GM20000 (cell line): ENCODE measurements at places on chromosomes 7 and 10.

DNA sequence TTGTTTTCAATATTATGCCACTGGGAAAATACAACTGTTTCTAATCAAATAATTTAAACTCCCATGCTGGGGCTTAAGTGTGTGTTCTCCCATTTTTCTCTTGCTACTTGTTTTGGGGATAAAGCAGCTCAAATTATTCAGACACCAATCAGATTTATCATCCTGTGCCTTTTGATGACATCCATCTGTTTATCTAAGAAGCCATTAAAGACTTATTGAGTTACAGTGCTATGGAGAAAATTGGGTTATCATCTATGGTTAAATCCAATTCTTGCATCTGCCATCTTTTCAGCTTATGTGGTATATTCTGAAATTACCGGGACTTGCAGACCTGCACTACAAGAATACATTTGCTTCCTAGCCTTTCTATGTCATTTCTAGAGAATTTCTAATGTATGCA lies 401.2 kb downstream of the GFRA1 start:
- no peak for DNase-seq

- no peak for DNase-seq
These were observed 255.0 kb downstream of the RPS24 start for GRCh38 chr10:78288663-78289062.

DNA sequence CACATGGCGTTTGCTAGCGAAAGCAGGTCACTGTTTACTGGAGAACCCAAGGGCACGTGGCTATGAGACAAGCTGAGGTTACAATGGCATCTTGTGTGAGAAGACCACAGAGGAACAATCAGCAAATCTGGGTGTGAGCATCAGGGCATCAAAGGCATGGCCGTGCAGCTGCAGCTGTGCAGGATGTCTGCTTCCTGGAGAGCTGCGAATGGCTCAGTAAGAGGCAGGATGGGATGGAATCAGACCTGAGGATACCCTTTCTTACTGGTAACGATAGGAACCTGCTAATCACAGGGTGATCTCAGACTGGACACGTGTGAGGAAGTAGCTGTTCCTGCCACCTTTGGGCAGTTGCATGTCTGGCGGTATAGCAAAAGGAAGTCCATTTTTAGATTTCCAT lies 119.5 kb downstream of the RNF216 start:
- peak; percentile 51 for DNase-seq

DNA sequence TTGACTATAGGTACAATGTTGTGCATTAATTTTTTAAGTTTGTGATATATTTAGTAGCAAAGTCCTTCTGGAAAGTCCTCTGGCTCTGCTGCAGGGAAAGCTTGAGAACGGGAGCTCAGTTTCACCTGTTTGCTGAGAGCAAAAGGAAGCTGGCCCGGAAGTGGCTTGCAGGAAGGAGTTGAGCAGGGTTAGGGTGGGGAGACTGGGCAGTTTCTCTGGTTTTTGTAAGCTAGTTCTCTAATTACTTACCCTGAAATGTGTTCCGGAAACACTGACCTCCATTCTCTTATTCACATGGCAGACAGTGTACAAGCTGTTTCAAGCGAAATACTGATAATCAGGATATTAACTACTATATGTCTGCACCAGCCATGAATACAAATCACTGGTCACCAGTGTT lies 22.3 kb downstream of the MAP3K8 start:
- DNase-seq: peak; percentile 44

- DNase-seq: peak; percentile 21
These were observed 748 bp downstream of the PHTF2 start for GRCh38 chr7:77799078-77799964.

DNA sequence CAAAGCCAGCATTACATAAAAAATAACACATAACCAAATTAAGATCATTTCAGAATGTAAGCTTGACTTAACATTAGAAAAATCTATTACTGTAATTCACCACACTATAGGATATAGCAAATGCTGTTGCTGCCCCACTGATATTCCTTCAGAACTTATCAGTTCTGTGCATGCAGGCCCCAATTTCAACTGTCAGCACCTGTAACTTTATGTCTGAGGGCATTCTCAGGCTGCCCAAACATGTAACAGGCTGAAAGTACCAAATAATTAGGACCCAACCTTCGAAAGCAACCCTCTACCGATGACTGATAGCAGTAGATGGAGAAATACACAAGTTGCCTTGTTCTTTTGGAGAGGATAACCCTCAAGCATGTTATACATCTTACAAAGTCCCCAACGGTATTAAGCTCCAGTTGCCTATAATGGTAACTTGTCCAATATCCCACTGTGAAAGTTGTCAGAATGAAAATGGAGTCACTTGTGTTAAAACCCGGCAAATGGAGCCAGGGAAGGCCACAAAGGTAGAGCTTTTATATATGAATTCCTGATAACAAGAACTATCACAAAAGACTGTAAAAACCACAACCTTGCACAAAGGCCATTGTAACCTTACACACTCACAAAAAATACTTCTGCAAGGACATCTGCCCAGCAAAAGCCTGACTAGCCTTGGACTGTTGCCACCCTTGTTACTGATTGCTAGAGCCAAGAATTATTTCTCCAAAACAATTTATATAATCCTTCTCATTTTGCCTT lies 66.9 kb upstream of the ZNF746 start:
- no peak for DNase-seq

DNA sequence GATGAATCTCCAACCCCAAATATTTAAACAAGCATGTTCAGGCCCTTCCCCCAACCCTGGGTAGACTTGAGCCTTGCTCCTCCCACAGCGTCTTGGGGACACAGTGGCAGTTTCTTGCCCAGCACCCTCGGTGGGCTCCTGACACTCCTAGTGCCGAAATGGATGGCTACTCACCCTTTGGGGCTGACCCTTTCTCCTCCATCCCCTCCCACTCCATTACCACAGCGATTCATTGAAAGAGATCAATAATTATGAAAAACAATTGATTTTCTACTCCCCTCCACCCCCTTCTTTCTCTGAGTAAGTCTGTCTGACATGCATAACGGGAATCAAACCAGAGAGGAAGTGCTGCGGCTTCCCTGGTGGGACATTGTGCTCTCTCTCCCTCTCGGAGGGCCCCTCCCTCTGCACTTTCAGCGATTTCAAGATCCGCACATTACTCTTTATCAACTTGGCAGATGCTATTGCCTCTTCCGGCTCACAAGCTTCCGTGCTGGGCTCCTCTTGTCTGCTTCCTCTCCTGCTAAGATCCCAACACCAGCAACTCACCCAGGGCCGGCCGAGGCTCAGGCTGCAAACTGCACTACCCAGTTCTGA lies 79.0 kb upstream of the PLXNA4 start:
- DNase-seq: peak; percentile 20

- DNase-seq: no peak
These were observed 479.6 kb downstream of the GATA3 start for GRCh38 chr10:8534096-8534495.

GRCh38 chr7:71627651-71628050 lies 495.7 kb downstream of the GALNT17 start:
- DNase-seq: no peak

GRCh38 chr7:155810770-155811559 lies 1.3 kb downstream of the SHH start:
- DNase-seq: no peak

DNA sequence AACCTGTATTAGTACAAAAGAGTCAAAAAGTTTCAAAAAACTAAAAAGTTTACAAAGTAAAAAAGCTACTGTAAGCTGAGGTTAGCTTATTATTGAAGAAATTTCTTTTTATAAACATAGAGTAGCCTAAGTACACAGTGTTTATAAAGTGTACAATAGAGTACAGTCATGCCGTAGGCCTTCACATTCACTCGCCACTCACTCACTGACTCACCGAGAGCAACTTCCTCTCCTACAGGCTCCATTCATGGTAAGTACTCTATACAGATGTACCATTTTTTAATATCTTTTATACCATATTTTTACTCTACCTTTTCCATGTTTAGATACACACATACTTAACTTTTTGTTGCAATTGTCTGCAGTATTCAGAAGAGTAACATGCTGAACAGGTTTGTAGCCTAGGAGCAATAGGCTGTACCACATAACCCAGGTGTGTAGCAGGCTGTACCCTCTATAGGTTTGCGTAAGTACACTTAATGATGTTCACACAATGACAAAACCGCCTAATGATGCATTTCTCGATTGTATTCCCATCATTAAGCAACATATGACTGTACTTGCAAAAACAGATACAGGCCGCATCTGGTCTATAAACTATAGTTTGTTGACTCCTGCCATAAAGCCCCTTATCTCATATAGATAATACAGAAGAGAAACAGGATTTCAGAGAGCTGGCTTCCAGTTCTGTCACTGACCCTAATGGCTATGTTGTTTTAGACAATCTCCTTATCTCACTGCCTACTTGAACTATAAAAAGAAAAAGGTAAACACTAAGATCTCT lies 438.8 kb downstream of the HTR7 start:
- DNase-seq: no peak

- no peak for DNase-seq
These were observed 918.6 kb upstream of the AUTS2 start for GRCh38 chr7:68679459-68680234.

DNA sequence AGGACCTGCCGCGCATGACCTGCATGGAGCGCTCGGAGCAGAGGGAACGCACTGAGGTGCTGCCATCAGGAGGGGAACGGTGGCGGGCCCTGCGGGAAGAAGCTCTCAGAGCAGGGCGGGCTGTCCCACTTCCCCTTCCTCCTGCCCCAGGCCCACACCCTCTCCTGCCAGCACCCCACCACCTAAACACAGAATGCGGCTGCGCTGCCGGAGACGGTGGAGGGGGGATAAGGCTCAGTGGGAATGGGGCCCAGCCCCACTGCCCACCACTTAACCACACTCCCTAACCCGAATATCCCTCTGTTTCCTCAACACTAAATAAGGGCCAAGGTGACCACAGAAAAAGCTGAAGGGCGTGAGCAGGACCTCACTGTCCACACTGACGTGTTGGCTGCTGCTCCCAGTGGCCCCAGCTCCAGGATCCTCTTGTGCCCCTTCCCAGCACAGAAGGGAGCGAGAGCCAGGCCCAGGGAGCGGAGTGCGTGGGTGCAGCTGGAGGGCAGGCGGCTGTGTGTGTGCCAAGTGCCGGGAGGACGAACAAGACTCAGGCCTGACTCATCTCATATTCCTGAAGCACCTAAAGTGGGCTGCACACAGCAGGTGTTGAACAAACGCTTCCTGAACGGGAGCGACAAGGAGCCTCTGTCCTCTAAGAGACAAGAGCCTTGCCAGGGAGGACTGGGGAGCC lies 116.8 kb downstream of the MAD1L1 start:
- no peak for DNase-seq

DNA sequence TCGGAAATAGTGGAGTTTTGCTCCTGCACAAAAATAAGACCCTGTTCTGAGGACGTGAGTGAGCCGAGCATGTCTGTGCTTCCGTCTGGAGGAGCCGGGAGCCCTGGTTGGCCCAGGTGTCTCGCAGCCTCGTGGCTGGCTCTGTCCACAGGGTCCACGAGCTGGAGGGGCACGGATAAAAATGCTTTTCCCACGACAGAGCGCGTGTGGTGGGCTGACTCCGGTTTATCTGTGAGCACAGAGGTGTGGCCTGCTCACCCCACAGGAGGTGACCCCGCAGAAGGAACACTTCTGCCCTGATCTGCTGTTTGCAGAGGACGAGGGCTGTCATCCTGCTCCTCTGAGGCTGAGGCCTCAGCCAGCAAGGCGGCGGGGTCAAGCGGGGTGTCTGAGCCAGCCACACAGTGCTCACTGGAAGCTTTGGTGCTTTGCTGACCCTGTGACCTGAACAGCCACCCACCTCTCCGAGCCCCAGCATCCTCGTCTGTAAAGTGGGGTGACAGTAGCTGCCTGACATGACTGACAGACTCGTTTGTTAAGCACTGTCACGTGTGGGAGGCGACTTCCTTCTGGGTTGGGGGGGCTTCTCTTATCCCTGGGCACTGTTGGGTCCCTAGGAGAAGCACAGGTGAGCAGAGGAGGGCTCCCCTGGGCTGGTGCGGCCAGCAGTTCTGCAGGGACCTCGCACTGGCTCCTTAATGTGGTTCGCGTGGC lies 162.5 kb downstream of the DNAJB6 start:
- DNase-seq: no peak

DNA sequence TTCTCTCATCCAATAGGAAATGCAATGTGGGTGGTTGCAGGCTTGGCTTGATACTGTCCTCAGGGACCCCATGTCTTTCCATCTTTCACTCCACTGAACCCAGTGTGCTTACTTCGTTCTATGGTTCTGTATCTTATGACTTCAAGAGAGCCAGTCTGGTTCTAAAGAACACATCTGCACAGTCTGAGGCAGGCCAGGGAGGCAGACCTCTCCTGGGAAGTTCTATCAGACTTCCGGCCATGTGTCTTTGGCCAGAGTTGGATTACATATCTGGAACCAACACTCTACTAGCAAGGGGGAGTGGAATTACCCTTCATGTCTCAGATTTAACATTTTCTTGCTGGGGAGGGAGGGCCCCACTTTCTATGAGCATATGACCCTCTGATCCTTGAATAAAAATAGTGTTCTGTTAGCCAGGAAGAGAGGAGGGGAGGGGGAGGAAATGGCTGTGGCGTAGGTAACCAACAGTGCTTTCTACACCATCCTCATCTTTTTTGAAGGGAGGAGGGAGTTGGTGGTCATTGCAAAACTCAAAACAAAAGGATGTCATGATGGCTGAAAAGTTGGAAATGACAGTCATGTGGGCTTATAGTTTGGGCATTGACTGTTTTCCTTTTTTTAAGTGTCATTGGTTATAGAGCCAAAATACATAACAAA lies 370.2 kb downstream of the GATA3 start:
- DNase-seq: no peak

DNA sequence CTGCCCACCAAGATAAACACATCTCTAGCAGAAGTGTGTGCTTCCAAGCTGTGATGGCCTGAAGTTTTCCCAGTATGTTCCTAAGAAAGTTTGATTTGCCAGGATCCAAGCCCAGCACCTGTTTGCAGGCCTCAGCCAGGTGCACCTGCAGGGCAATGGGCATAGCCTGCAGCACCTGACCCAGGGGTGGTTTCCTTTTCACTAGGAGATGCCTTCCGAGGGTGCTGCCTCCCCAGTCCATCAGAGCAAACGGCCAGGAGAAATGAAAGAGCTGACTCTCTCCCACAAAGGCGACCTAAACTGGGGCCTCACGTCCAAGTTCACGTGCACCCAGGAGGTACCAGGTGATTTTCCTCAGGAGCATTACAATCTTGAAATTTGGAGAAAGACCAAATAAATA lies 7.1 kb downstream of the UCMA start:
- DNase-seq: no peak
